ENCODE measurements at places on chromosomes 12 and 14.

- no peak for DNase-seq
Measured at GRCh38 chr12:94740601-94741362, 90.4 kb upstream of the TMCC3 start.

GRCh38 chr14:77124345-77125280 lies 17.0 kb downstream of the ZDHHC22 start:
- no peak for DNase-seq

DNA sequence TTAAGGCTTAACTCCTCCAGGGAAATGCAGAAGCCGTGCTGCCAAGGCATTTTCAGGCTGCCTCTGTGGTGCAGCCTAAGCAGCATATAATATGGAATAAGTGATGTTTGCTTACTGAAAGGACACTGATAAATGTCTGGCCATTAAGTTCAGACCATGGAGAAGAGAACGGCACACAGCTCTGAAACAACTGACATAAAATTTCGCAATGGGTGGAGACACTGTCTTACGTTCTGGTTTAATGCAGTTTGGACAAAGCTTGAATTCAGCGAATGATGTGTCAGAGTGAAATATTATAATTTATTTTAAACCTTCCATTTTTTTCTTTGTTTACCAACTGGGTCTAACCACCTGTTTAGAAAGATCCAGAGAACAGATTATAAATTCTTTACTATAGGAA lies 27.2 kb upstream of the NRXN3 start:
- DNase-seq = no peak

DNA sequence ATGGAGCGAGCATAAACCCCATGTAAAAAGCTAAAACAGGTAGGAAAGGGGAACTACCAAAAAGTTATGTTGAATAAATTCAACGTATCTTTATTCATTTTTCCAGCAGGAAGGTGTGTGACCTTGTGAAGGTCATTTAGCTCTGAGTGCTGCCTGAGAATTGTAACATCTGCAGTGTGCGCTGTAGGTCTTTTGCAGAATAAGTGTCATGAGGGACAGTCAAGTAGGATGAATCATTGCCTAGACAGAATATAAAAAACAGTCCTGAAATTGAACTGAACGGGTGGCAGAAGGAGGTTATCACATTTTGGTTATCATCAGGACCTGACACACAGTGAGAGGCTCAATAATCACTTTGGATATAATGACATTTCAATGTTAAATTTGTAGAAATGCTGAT lies 334.8 kb upstream of the NOVA1 start:
- no peak for DNase-seq

Data from stimulated activated CD8-positive, alpha-beta memory T cell treated with anti-CD3 and anti-CD28 coated beads, Interleukin-7, amount 100 ng/mL, for 48 hours (primary cell).